ENCODE measurements at places on chromosomes 5 and 9.

GRCh38 chr5:155101697-155102096 lies 88.1 kb downstream of the KIF4B start:
- DNase-seq = no peak

DNA sequence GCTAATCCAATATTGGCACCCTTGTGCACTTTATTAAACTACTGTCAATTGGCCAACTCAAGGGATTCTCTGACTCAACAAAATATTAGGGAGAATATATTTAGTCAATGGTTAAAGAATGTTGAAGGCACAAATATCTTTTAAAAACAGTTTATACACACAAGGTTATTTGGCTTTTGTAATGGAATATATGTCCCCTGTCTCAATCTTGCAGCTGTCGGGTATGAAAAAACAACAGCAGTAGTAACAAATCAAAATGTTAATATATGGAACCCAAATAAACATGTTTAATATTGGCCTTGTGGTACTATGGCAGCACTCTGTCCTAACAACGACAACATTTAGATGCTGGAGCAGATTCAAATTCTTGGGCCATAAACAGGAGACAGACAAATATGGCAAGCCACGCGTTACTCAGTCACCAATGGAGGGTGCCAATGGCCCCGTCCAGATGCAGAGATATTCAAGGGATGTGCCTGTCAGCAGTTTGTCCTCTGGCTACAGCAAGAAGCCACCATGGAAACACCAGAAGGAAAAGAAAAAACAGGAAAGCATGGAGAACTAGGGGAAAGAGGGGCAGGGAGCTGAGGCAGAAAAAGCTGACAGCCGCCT lies 342.0 kb downstream of the NDUFS4 start:
- no peak for DNase-seq

- no peak for DNase-seq
Measured at GRCh38 chr5:164809821-164810220, 1304.4 kb downstream of the MAT2B start.

DNA sequence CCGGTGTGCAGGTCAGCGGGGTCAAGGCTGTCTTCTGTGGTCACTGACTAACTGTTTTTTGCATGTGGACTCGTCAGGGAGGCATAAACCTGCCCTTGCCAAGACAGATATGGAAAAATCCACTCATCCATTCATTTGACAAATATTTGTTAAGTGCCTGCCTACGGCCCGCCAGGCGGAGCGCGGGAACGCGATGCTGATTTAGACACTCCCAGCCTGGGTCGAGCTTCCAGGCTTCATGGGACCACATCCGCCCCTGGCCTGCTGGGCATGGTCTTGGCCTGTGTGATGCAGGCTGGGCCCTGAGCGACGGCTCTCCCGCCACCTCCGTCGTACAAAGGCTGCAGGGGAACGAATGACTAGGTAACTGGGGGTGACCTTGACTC lies 18.1 kb downstream of the MYMK start:
- no peak for DNase-seq

DNA sequence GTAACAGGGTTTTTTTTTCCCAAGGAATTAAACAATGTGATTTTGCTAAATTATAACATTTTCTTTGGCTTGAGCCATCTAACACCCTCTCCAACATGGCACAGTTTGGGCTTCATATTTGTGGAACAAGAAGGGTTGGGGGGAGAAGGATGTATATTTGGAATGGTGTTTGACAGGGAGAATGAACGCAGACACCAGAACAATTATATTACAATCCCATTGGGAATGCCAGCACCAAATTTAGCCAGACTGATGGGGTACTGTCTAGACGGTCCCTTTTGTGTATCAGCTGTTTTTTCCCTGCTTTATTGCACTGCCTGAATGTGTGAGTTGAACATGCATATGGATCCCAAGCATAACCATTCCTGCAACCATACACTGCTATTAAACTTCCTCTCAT lies 130.9 kb upstream of the TMEM161B start:
- no peak for DNase-seq

GRCh38 chr9:130872912-130873503 lies 23.6 kb downstream of the QRFP start:
- no peak for DNase-seq

DNA sequence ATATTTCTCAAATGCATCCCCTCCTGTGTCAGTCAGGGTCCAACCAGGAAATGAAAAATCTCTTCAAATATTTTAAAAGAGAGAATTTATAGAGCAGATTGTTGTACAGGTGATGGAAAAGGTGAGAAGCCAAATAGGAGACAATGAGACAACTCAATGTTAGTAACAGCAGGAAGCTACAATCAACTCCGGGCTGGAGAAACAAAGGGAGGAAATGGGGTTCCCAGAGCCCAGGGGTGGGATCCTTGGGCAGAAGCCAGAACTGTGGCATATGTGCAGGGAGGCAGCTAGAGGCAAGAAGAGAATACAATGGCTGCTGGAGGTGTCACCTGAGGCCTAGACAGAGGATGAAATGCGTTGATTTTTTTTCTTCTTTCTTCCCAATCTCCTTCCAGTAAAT lies 361.8 kb upstream of the ACTBL2 start:
- DNase-seq = no peak

- no peak for DNase-seq
Measured at GRCh38 chr9:77750284-77750683, 102.2 kb upstream of the GNA14 start.

DNA sequence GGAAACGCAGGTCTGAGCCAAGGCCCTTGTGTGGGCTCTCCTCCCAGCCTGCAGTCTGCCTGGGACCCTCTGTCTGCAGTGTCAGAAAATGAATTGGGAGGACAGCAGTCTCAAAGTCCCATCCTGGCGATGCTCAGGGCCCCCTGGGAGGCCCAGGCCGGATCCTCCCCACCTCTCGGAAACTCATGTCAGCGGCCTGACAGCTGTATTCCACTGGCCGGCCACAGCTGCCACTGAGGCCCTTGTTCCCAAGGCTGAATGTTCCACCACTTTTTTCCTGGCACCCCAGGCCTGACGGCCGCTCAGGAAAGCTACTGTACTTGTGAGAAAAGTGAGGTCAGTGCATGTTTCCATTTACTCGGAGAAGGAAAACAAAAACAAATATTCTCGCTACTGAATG lies 180.0 kb downstream of the FGF18 start:
- DNase-seq = no peak

DNA sequence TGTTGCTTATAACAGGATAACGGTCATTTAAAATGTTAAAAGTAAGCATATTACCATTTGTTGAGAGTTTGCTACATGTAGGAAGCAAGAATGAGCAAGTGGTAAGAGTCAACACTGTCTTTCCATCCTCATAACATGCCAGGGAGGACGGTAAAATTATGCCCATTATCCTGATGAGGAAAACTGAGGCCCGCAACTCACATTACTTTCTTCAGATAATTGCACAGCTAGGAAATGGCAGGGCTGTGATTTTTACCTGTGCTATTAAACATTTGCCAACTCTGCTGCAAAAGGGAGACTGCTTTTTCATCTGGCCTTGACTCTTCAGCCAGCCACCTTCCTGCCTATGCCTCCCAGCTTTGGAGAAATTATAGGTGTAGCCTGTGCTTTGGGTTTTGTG lies 79.8 kb upstream of the BOD1 start:
- no peak for DNase-seq

DNA sequence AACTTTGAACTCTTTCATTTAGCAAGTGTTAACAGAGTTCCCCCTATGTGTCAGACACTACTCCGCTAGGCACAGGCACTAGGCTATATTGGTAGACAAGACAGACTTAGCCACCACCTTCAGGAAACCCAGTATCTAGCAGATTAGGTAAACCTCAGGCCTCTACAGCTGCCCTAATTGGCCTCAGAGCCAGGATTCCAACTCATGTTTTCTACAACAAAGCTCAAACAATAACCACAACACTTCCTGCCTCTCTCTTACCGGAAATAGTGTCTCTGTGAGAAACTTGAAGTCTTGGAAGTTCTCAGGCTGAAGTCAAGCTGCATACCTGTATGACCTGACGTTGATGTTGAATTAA lies 116.6 kb upstream of the SLC44A1 start:
- DNase-seq = peak; percentile 95

- DNase-seq = no peak
Measured at GRCh38 chr9:135849181-135849580, 58.2 kb downstream of the CAMSAP1 start.

DNA sequence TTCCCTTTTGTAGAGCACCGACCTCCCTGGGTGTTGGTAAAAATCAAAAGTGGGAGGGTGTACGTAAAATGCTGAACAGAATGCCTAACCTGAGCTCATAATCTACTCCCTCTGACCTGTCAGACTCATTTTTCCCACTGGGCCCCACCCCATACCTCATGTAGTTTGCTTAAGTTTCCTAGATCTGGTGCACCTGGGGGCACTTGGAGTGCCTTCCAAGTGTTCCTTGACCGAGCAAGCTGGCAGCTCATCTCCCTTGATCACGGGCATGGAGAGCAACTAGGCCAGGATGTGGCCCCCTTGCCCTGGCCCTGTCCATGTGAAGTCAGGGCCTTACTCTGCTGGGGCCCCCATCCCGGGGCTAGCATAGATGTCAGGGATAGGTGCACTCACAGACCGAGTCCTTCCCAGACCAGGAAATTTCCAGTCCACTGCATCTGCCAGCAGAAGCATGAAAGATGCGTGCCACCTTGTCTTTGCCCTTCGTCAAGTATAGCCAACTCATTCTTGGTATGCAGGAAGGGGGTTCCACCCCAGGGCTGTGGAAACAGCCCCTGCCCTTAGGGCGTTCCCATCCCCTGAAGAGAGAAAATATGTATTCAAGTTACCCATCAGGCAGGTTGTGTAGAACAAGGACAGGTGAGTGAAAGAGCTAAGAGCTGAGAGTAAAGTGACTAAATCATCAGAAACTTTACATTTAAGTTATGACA lies 41.9 kb downstream of the SLC22A5 start:
- DNase-seq = peak; percentile 44

DNA sequence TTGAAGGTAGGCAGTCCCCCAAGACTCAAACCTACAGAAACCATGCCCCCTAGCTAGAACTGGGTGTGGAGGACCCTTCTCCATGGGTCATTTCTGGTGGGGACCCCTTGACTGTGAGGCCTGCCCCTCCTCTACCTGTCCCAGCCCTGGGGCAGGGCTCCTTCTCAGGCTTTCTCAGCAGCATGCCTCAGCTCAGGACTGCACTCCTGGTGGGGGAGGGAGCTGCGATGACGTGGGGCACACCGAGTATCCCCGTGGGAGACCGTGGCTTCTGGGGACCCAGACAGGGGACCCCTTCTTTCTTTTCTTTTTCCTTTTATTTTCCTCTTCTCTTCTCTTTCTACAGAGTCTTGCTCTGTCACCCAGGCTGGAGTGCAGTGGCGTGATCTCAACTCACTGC lies 27.0 kb upstream of the PITX1 start:
- no peak for DNase-seq

- no peak for DNase-seq
Measured at GRCh38 chr5:157280927-157281326, 15.0 kb downstream of the CYFIP2 start.

GRCh38 chr5:64457846-64458245 lies 48.0 kb upstream of the RGS7BP start:
- no peak for DNase-seq

GRCh38 chr5:56751572-56752313 lies 63.6 kb upstream of the MAP3K1 start:
- DNase-seq = no peak

GRCh38 chr9:127976498-127976897 lies 4.3 kb downstream of the EEIG1 start:
- no peak for DNase-seq

GRCh38 chr5:40260361-40260760 lies 419.4 kb upstream of the PTGER4 start:
- no peak for DNase-seq

DNA sequence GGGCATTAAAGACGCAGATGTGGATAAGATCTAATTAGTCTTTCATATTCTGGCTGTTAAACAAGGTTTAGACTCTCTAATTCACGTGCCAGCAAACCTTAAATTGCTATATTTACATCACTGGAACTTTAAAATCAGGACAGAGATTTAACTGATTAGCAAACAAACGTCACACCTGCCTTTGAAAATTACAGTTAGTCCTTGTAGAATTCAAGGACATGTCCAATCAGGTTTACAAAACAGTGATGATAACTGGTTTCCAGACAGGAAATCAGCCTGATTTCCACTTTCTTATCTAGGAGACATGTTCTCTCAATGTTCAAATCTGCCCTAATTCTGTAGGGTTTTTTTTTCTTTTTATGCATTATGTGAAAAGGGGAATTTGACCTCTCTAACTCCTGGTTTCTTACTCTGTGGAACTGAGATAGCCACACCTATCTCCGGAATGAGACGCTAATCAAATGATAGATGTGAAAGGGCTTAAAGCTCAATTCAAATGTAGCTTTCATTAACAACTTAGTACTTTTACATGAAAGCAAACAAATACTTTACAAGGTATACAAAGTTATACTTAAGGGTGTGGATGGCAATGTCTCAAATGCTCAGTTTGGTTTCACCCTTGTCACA lies 26.5 kb downstream of the SPINK5 start:
- DNase-seq = no peak

GRCh38 chr5:122942164-122942914 lies 94.2 kb downstream of the PPIC start:
- DNase-seq = peak; percentile 26

DNA sequence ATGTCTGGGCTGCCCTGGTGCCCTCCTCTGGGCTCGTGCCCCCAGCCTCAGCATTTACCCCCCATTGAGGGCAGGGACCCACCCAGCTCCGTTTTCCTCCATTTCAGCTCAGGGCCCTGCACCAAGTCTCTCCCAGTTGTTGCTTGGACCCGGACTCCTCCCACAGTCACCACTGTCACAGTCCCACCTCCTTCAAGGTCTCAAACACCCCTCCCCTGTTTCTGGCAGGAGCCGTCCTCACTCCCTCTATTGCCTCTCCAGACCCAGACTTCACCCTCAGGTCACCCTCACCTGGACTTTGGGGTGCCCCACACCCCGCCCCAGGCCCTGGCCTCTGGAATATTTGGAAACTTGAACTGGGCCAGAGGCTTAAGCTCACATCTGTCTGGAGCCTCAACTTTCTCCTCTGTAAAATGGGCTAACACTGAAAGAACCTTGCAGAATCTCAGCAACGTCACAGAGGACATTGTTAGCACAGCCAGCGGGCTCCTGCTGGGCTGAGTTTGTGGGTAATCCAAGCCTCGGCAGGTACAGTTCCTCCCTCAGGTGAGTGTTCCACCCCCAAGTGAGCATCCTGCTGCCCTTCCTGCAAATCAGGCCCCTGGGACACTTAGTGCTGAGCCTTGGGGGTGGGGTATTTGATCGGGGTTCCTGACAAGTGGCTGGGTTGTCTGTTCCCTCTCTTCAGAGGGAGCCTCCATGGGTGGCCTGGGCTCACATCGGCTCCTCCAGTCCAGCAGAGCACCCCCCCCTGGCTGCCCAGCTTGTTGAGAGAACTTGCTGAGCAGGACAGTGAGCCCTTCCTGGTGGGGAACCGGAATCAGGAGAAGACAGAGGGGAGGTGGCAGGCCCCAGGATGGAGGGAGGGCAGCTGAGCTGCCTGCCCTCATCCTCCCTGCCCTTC lies 130.1 kb downstream of the C9orf50 start:
- DNase-seq = no peak

GRCh38 chr5:100722657-100723056 lies 180.4 kb downstream of the ST8SIA4 start:
- DNase-seq = no peak

DNA sequence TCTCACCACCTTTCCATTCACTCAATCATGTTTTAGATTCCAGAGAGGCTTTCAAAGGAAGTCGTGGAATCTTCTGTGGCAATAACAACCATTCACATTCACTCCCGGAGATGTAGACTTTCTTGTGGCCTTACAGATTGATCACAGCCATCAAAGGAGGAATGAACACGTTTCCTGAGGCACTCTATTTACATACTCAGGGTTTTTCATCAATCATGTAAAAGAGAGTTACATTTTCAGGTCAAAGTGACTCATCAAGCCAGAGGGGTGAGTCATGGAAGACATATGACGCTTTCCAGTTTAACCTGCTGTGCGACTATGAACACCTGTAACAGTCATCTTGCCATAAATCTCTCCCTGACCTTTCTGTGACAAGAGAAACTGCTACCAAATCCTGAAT lies 39.3 kb upstream of the RAD23B start:
- DNase-seq = no peak
